ACHN (cell line): ENCODE measurements at places on chromosomes 4 and X.
A peak's percentile ranks its signal among the peaks of the same experiment; 100 is the strongest.

GRCh38 chr4:7183780-7184460 is 8.4 kb upstream of the SORCS2 start:
- no peak for DNase-seq

DNA sequence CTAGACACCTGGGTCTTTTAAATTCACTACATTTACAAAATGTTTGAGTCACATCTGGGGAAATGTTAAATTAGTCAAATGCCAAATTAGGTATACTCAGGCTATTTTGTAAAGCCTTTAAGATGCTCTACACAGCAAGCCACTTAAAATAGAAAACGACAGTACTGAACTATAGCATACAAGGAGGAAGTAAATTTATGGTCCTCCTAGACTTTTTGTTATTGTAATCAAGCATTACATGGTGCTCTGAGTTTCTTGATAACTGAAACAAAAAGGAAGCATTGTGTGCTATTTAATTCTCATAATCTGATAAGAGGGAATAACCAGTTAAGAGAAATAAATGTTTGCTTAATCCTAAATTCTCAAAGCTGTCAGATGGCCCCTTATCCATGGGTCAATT is 46.2 kb downstream of the SLC9A7 start:
- no peak for DNase-seq

- DNase-seq, result peak; percentile 1
Observed at GRCh38 chr4:76214177-76214675, 602 bp upstream of the SCARB2 start.

GRCh38 chrX:9899640-9900111 is 67.5 kb upstream of the CLDN34 start:
- DNase-seq, result no peak

DNA sequence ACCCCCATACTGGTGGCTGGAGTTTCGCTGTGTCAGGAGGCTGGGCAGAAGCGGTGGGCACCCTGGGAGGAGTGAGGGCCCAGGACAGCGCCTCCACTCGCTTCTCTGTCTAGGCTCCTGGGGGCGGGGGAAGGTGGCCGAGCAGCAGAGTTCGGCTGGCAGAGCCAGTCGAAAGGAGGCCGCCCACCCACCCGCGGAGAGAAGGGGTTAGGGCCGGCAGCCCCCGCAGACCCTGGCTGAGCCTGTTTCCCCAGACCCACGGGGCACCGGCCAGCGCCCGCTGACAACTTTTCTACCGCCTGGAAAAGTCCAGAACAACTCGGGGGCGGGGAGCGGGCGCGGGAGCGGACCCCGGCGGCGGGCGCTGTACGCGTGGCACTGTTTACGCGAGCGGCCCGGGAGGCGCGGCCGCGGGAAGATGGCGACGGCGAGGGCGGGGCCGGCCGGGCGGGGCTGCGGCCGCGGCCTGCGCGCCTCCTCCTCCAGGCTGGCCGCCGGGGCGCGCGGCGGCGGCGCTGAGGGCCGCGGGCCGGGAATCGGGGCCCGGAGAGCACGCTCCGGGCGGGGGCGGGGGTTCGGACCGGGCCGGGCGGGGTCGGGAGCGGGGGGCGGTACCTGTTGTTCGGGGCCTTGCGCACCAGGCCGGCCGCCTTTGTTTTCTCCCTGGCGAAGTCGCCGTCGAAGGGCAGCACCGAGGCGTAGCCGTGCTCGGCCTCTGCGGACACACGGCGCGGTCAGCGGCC is 628 bp downstream of the MXD4 start:
- DNase-seq, result peak; percentile 59

DNA sequence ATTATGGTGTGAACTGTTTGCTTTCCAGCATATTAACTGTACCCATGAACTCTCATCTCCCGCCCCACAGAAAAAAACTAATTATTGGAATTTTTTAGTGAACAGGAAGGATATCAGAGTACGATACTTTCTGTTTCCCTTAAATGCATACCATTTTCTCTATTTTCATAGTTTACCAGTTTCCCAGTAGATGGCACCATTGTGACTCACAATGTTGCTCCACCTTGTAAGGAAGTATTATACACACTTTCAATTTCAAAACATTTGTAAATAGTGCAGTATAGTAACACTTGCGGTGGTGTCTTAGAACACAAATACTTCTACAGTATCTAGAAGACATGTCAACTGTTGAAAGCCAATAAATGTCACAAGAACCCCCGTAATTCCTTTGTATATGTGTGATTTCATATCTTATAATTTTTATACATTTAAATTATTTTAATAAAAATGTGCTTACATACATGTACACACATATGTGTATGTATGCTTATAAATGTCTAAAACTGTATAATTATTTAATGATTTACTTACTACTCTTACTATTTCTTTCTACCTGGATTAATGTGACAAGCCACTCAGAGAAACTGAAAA is 167.3 kb downstream of the SLIT2 start:
- peak; percentile 78 for DNase-seq
